ENCODE measurements at places on chromosomes 5 and 9.

GRCh38 chr5:135890296-135890695 lies 5.3 kb downstream of the IL9 start:
- DNase-seq, result no peak

GRCh38 chr9:95101326-95101725 lies 216.2 kb downstream of the FANCC start:
- no peak for DNase-seq

DNA sequence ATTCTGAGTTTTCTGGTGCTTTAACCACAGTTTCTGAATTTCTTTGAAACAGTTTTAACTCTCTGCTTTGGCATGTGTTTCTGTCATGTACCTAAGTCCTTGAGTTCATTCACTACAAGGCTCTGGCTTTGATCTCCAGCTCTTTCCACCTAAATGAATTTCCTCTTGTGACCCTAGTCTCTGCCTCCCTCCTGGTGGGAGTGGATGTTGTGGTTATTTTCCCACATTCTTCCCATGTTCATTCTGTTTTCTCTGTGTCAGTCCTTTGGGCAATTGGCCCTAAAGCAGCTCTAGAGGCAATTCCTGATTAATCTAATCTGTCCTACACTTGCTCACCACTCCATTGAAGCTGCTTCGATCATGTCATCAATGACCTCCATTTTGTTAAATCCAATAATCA lies 28.4 kb upstream of the DPYSL3 start:
- no peak for DNase-seq

DNA sequence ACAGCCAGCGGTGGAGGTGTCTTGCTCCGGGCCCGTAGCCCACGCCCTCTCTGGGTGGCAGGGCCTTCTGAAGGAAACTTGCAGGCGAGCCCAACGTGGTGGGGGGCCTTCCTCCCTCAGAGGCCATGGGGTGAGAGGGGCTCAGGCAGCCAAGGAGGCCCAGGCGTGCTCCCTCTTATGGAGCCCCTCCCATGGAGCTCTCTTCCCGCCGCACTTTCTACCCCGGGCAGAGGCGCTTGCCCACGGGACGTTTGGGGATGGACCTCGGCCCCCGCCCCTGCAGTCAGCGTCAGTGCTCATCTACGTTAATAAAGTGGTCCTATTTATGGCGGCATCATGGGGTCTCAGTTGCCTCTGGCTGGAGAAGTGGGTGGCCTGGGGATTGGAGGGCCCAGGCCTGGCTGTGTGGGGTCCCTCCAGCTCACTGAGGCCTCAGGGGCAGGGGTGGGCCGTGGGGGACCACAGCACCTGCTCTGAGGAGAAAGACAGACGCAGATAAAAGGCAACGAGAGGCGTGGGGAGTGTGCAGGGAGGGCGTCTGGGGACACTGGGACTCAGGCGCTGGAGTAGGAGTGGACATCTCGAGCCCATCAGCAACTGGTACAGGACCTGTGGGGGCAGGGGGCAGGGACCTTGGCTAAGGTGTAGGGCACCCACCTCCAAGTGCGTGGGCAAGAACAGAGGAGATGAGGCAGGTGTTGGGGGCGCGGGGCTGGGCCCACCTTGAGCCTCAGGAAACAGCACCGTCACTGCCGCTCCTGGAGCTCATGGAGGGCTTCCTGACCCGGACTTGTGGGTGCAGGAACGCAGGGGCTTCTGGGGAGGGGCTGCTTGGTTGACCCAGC lies 33.8 kb downstream of the FAM163B start:
- DNase-seq, result no peak

GRCh38 chr5:84870369-84870768 lies 485.7 kb upstream of the EDIL3 start:
- DNase-seq, result no peak

DNA sequence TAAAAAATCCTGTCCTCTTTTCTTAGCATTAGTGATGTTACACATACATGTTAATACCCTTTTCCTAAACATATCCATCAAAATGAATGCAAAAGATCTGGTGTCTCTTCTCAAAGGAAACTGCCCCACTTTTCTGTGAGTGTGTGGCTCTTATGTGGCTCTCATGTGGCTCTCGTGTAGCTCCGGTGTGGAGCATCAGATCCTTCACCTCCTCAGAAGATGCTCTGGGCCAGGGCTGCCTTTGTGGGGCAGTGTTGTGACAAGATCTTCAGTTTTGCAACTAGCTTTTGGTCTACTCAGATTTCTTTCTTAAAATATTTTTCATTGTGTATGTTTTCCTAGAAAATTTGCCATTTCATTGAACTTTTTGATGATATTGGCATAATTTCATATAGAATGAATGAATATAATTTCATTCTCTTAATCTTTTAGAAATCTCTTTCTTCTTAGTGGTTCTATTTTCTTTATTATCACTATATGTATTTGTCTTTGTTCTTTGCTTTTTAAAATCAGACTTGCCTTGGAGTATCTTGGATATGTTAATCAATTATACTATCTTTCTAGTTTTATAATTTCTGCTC lies 19.4 kb downstream of the GARNL3 start:
- no peak for DNase-seq

- no peak for DNase-seq
These were observed 44.4 kb upstream of the NEK6 start for GRCh38 chr9:124213396-124213795.
